Anterior cingulate cortex (tissue), 58 donors: ENCODE measurements at places on chromosomes 2 and 18.

DNA sequence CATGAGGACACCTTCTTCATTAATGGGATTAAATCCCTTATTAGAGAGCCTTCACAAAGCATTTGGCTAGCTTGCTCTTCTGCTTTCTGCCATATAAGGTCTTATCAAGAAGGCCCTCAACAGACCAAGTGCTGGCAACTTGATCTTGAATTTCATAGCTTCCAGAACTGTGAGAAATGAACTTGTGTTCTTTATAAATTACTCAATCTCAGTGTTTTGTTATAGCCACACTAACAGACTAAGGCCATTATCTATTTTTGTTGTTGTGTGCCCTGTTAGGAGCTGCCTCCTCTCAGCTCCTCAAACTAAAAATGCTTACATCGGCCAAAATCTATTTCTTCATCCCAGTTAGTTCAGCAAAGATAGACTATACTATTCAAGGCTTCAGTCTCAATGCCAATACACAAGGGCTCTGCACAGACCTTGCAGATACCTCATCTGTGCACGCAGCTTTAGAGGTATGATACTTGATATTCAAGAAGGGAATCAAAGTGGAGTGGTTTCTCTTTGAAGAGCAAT is 182.9 kb downstream of the GPD2 start:
- no peak for DNase-seq

- DNase-seq: no peak
Measured at GRCh38 chr2:28142386-28142785, 250.3 kb upstream of the FOSL2 start.

GRCh38 chr2:50858156-50858555 is 173.8 kb downstream of the NRXN1 start:
- DNase-seq: no peak

GRCh38 chr2:54429811-54430551 is 26.1 kb upstream of the SPTBN1 start:
- no peak for DNase-seq
